ENCODE measurements at places on chromosomes 3 and 15.

- DNase-seq = no peak
These were observed 9.5 kb downstream of the PPP1R14D start for GRCh38 chr15:40819048-40819447.

GRCh38 chr15:92178911-92179310 lies 214.8 kb upstream of the ST8SIA2 start:
- DNase-seq = no peak

DNA sequence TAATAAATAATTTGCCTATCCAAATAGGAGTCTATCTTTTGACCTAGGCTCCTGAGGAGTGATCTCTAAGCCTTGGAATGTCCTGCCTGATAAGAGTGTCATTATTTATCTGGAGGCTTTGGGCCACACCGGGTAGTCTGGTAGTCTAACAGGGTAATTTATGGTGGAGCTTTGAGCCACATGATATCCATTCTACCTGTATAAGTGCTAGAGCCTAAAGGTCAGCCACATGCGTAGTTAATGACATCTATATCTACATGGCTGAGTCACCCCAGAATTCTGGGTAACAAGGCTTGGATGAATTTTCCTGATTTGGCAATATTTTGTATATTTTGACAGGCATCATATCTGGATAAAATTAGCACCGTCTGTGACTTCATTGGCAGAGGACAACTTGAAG lies 681.4 kb downstream of the MCTP2 start:
- no peak for DNase-seq

GRCh38 chr3:14517601-14518431 lies 22.3 kb downstream of the GRIP2 start:
- DNase-seq = no peak

DNA sequence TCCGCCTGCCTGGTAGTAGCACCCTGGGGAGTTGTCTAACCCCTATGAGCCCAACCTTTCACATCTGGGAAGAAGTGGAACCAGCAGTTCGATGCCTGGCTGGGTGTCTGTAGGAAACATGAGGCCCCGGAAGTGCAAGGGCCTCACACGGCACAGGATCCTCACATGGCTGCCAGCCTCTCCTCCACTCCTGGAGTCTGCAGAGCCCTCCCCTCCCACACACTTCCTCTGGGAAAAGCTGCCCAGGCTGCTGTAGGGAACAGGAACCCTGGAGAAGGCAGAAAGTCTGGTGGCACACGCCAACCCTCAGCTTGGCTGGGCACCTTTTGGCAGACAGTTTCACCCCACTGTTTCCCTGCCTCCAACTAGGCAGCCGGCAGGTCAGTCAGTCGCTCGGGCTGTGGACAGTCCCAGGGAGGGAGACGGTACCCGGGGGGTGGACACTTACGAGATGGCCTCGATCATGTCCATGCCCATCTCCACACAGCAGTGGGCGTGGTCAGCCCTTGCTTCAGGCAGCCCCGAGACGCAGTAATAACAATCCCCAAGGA lies 118.4 kb downstream of the ADCY5 start:
- DNase-seq = no peak

GRCh38 chr3:191138937-191139336 lies 60.1 kb upstream of the OSTN start:
- DNase-seq = no peak
